ENCODE measurements at places on chromosomes 1 and 21. TPM values are rescaled to one million over a fixed set of nuclear protein-coding genes. Genes with fewer than 3 reads are reported as not detected.

DNA sequence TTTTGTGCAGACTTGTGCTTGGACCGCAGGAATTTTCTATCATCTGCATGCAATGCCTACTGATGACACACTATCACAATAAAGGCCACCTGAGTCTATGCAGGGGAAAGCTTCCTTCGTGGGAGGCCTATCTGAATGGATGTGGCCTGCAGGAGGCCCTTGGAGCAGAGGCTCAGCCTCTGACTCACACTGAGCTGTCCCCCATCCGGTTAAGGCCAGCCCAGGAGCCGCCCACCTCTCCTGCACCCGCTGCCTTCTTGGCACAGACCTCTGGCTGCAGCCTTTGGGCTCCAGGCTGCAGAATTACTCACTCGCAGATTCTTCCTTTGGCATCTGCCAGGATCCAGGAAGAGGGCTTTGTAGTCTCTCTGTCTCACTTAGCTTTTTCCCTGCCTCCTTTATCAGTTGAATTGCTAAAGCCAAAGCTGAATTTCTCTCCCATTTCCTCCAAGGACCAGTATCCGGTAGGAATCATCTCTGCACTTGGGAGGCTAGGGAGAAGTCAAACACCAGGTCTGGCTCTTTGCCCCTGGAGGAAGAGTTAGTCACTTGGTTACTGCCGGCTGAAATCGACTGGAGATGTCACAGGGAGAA lies 65.1 kb upstream of the JUN start:
- H3K4me1 ChIP-seq: peaks cover 15% of the 10 kb centered on the region
- no peaks in the 10 kb centered on the region for H3K27me3 ChIP-seq
- DNase-seq: peak; percentile 13

Gene KLF17
- not detected for total RNA-seq

Gene APOBEC4
- not detected for total RNA-seq

DNA sequence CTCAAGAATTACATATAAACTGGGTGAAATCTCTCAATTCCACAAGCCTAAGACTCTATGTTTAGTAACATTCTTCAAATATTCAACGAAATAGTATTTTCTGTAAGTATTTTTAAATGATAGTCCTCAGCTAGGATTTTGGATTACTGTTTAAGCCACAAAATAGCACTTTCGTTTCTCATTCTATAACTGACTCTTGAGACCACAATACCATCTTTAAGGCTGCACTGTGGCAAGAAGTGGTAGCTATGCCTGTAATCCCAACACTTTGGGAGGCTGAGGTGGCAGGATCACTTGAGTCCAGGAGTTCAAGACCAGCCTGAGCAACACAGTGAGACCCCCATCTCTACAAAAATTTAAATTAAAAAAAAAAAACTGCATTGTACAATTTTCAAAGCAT lies 126.7 kb downstream of the CDC42BPA start:
- H3K4me1 ChIP-seq: no peaks in the 10 kb centered on the region
- no peak for DNase-seq
- H3K27me3 ChIP-seq: no peaks in the 10 kb centered on the region
- H3K27ac ChIP-seq: no peak overlapping the region

GRCh38 chr1:156119503-156120209 lies 5.1 kb downstream of the LMNA start:
- no peak for DNase-seq
- H3K4me1 ChIP-seq: peaks cover 35% of the 10 kb centered on the region
- H3K27ac ChIP-seq: no peak overlapping the region
- H3K36me3 ChIP-seq: no peaks in the 10 kb centered on the region
- peaks cover 13% of the 10 kb centered on the region for H3K27me3 ChIP-seq

Gene AGMAT
- total RNA-seq: 0.86 TPM

- peak within 1 kb of the TSS; percentile 97 for H3K4me3 ChIP-seq
- H3K4me1 ChIP-seq: peaks cover 42% of the 10 kb centered on the region
- no peaks in the 10 kb centered on the region for H3K36me3 ChIP-seq
Measured at GRCh38 chr1:155978325-155978972, at the start of gene ARHGEF2. Gene ARHGEF2, minus strand, starts transcription at chr1:155978547. Its CDS starts 120 bp downstream, at chr1:155978427.

Data from neural progenitor cell (in vitro differentiated cells).